ENCODE measurements at places on chromosomes 16 and 17. TPM values are rescaled to one million over a fixed set of nuclear protein-coding genes. Genes with fewer than 3 reads are reported as not detected.

CCL8 gene
- total RNA-seq: 0.69 TPM

KRTAP9-6 gene
- total RNA-seq: not detected

FBF1 gene
- 18.7 TPM for total RNA-seq

EFCAB5 gene
- 0.22 TPM for total RNA-seq

CXCL16 gene
- total RNA-seq: 2.9 TPM
